Purkinje cell (primary cell): ENCODE measurements at places on chromosomes 5 and 9. TPM values are rescaled to one million over a fixed set of nuclear protein-coding genes. Genes with fewer than 3 reads are reported as not detected.

The IFNK gene
- not detected in 2 replicates for polyA plus RNA-seq

The PCDHGC5 gene
- 0.34 and 2.0 TPM in 2 replicates for polyA plus RNA-seq

The RGMB gene
- 5.2 and 8.9 TPM in 2 replicates for polyA plus RNA-seq

The PDE8B gene
- 11.7 and 21.6 TPM in 2 replicates for polyA plus RNA-seq

The KIF20A gene
- 0.17 TPM in 1 of 2 replicates, not detected in the other for polyA plus RNA-seq

The CYSTM1 gene
- polyA plus RNA-seq = 1,291 and 1,411 TPM in 2 replicates

The IFNA2 gene
- 0.22 TPM in 1 of 2 replicates, not detected in the other for polyA plus RNA-seq

The GFI1B gene
- not detected in 2 replicates for polyA plus RNA-seq

The SLC9A3 gene
- polyA plus RNA-seq = 2.3 and 3.3 TPM in 2 replicates

The GDF9 gene
- not detected in 2 replicates for polyA plus RNA-seq

The CCL28 gene
- polyA plus RNA-seq = not detected in 2 replicates

The MAP1B gene
- 515 and 658 TPM in 2 replicates for polyA plus RNA-seq

The LRRC26 gene
- polyA plus RNA-seq = not detected in 2 replicates

The CDH9 gene
- 13.0 TPM in 1 of 2 replicates, not detected in the other for polyA plus RNA-seq

The PCDHB2 gene
- 4.7 and 8.3 TPM in 2 replicates for polyA plus RNA-seq

The HRH2 gene
- polyA plus RNA-seq = 8.8 and 11.5 TPM in 2 replicates

The PCDHB8 gene
- polyA plus RNA-seq = not detected in 2 replicates

The SLC22A4 gene
- polyA plus RNA-seq = 0.58 and 2.4 TPM in 2 replicates

The PTGR1 gene
- 24.6 and 33.5 TPM in 2 replicates for polyA plus RNA-seq

The SLC28A3 gene
- 0.15 TPM in 1 of 2 replicates, not detected in the other for polyA plus RNA-seq

The EGFLAM gene
- polyA plus RNA-seq = not detected in 2 replicates

The LVRN gene
- polyA plus RNA-seq = not detected in 2 replicates

The ANXA1 gene
- 5.1 and 18.8 TPM in 2 replicates for polyA plus RNA-seq

The SCGB3A2 gene
- not detected in 2 replicates for polyA plus RNA-seq

The TAF1L gene
- polyA plus RNA-seq = not detected in 2 replicates

The STK32A gene
- polyA plus RNA-seq = 12.5 and 12.6 TPM in 2 replicates

The PCDHA13 gene
- polyA plus RNA-seq = 12.7 and 31.9 TPM in 2 replicates

The NR2F1-AS1 gene
- 55.7 and 74.7 TPM in 2 replicates for polyA plus RNA-seq

The OR1J2 gene
- polyA plus RNA-seq = not detected in 2 replicates

The MTAP gene
- 4.0 and 9.2 TPM in 2 replicates for polyA plus RNA-seq

The HEMGN gene
- not detected in 2 replicates for polyA plus RNA-seq

The UBE2QL1 gene
- 32.3 and 36.3 TPM in 2 replicates for polyA plus RNA-seq

The ARAP3 gene
- polyA plus RNA-seq = 0.55 and 0.83 TPM in 2 replicates

The BTNL3 gene
- polyA plus RNA-seq = not detected in 2 replicates

The LCN12 gene
- not detected in 2 replicates for polyA plus RNA-seq

The DMRT3 gene
- not detected in 2 replicates for polyA plus RNA-seq

The PCDHB11 gene
- 1.1 and 1.6 TPM in 2 replicates for polyA plus RNA-seq

The PCDHB9 gene
- 0.21 and 0.81 TPM in 2 replicates for polyA plus RNA-seq

The ZDHHC11B gene
- polyA plus RNA-seq = 5.4 and 6.0 TPM in 2 replicates

The PRELID2 gene
- polyA plus RNA-seq = 2.0 TPM in 1 of 2 replicates, not detected in the other

The PLAC8L1 gene
- polyA plus RNA-seq = not detected in 2 replicates

The VCP gene
- polyA plus RNA-seq = 17.9 and 24.1 TPM in 2 replicates

The TBC1D13 gene
- polyA plus RNA-seq = 2.0 and 2.6 TPM in 2 replicates

The CBY3 gene
- not detected in 2 replicates for polyA plus RNA-seq

The SHROOM1 gene
- polyA plus RNA-seq = 1.6 and 2.3 TPM in 2 replicates

The PRR16 gene
- polyA plus RNA-seq = 0.25 TPM in 1 of 2 replicates, not detected in the other

The GABRA1 gene
- 1,009 and 1,123 TPM in 2 replicates for polyA plus RNA-seq

The PDE6A gene
- not detected in 2 replicates for polyA plus RNA-seq

The EPB41L4A gene
- 0.22 and 0.92 TPM in 2 replicates for polyA plus RNA-seq
